Stimulated activated CD8-positive, alpha-beta memory T cell treated with anti-CD3 and anti-CD28 coated beads, Interleukin-7, amount 100 ng/mL, for 1 hour (primary cell): ENCODE measurements at places on chromosomes 3 and 15.
A peak's percentile ranks its signal among the peaks of the same experiment; 100 is the strongest.

DNA sequence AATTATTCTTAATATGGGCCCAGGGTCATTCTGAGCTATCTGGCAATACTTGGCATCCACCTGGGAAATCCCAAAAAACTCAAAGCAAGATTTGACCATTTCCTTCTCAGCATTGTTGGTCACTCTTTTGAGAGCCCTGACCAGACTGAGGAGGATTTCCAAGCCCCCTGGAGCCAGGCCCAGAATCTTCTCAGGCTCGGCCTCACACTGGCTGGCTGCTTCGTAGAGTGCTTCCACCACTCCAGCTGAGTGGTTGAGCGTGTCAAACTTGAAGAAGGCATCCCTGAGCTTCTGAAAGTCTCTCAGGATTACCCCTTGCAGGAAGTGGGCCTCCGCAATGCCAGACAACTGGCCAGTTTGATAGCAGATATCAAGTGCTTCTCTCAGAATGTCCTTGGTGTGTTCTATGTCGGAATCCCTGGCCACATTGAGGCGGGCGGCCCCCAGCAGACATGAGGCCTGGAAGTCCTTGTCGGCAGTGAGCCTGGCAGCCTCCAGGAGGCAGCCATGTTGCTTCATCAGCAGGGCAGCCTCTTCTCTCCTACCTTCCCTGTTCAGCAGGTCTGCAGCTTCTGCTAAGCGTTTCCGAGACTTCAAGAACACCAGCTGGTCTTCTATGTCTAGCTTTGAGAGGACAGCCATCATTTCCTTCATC lies 68.9 kb upstream of the DCLK3 start:
- no peak for DNase-seq

GRCh38 chr15:89308236-89308635 lies 26.4 kb downstream of the POLG start:
- no peak for DNase-seq

- no peak for DNase-seq
Measured at GRCh38 chr3:169112153-169112892, 551.2 kb downstream of the MECOM start.

- DNase-seq, result no peak
Measured at GRCh38 chr3:73719413-73719851, 94.7 kb upstream of the PDZRN3 start.

GRCh38 chr3:62605413-62606068 lies 232.2 kb upstream of the FEZF2 start:
- DNase-seq, result no peak

GRCh38 chr15:78034495-78035191 lies 42.9 kb downstream of the TBC1D2B start:
- peak; percentile 53 for DNase-seq

- no peak for DNase-seq
Measured at GRCh38 chr3:178156301-178156700, 379.9 kb upstream of the KCNMB2 start.

GRCh38 chr15:55823191-55823670 lies 80.3 kb upstream of the PRTG start:
- no peak for DNase-seq
